ENCODE measurements at places on chromosomes 1 and 21.

GRCh38 chr1:245458234-245458633, 303.4 kb downstream of the KIF26B start:
- DNase-seq = no peak

DNA sequence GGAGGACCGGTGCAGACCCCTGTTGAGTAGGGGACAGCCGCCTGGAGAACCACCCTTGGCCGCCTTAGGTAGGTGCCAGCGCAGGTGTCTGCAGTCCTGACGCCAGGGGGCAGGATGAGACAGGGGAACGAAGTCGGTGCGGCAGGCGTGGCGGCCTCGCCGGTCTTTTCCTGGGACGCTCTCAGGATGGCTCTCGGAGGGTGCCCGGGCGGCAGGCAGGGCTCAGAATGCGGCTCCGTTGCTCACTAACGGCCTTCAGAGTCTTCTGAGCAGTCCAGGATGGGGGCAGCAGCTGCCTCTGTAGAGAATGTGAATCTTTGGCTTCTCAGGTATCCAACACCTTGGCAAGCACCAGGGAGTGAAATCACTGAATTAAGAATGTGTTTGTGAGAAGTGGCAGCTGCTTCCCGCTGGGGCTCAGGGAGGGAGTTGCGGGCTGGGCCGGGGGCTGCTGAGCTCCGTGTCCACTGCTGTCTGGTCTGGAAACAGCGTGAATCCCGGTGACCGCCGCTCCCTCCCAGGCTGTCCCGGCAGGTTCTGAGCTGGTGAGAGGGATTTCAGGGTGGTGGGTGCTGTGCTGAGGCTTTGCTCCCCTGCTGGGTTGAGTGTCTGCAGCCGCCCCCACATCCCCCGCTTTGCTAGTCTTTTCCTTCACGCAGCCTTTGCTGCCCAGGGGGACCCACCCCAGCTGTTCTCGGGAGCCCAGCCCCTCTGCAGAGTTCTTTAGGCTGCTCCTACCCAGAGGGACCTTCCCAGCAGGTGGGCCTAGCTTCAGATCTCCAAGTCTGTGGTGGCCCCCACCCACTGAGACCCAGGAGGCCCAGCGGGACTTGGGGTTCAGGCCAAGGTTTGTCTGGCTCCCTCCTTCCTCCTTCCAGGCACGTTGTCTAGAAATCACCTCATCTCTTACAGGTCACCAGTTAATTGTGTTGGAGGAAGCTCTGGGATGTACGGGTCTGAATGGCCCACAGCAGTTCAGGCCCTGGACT, 11.1 kb upstream of the C1orf174 start:
- DNase-seq = peak; percentile 85

GRCh38 chr1:201556841-201557571, 18.1 kb downstream of the NAV1 start:
- DNase-seq = no peak

DNA sequence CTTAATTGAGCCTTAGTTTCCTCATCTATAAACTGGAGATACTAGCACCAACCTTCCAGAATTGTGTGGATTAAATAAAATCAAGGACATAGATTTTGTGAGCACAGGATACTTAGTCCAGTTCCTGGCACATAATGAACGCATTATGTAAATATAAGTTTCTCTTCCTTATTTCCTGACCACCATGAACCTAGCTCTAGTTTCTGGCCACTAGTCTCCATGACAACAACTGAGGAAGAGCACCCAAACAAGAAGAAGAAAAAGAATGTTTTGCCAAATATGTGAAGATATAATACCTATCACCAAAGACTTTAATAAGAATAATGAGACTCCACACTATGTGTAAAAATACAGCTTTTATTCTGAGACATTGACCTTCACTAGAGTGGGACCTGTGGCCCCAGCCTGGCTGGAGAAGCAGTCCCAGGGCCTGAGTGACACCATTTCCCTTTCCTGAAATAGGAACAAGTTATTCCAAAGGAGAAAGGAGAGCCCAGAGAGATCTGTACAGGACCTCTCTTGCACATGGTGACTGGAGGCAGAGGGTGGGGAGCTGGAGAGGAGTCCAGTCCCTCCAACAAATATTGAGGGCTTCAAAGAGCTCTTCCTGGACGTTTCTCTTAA, 940 bp upstream of the USF1 start:
- DNase-seq = peak; percentile 78

GRCh38 chr1:240126821-240127220, 35.1 kb downstream of the FMN2 start:
- DNase-seq = no peak

DNA sequence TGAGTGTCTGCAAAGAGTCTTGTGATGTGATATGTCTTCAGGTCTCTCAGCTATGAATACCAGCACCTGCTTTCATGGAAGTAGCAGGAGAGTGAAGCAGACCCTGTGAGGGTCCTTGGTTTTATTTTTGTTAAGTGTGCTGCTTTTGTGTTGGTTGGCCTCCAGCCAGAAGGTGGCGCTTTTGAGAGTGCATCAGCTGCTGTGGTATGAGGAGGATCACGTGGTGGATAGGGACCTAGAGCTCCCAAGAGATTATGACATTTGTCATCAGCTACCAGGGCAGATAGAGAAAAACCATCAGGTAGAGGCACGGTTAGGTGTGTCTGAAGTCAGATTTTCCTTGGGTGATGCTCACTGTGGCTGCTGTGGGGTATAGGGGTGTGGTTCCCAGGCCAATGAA, 1232.1 kb downstream of the MRPL39 start:
- no peak for DNase-seq

Measured in GM10248 (cell line).